ENCODE measurements at places on chromosomes 13 and 19.
A peak's percentile ranks its signal among the peaks of the same experiment; 100 is the strongest.

DNA sequence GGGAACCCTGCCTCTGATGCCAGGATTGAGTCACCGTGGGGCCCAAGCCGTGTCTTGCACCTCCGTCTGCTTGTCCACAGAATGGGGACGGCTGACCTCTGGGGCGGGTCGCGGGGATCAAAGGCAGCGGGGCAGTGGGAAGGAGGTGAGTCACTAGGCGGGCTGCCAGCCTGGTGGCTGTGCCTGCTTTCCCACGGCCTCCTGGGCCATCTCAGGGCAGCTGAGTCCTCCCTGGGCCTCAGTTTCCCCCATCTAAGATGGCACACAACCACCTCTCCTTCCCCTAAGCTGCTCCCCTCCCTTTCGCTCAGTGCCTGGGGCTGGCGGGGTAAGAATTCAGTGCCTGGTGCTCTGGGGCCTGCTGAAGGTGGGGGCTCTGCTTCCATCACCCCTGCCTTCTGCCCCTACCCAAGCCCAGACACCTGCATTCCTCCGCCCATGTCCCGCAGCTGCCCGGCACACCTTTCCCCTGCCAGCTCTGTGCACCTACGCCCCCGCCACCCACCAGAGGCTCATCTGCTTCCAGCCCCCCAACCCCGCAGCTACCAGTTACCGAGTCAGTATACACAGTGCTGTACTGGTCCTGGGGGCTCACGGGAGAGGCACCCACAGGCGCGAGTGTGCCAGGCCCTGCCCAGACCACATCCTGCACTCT, 3.5 kb downstream of the MKNK2 start:
- no peak overlapping the region for H3K27ac ChIP-seq
- no peak overlapping the region for H3K4me3 ChIP-seq
- no peaks in the 10 kb centered on the region for H3K27me3 ChIP-seq
- peak; percentile 1 for DNase-seq
- H3K4me1 ChIP-seq, result peaks cover 74% of the 10 kb centered on the region

DNA sequence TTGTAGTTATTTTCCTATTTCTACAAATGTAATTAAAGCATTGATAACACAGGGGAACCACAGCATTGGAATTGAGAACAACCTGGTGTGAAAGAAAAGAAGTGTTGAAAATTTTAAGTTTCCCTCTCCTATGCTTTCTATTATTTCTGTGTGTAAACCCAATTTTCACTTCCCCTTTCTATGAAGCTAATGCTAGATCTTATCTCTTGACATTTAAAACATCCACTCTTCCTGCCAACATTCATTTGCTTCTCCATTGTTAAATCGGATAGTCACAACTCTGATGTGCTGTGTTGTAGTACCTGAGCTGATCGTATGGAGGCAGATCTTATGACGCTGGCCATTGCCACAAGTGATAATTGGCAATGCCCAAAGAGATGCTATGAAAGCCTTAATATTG, 203.0 kb downstream of the ITGBL1 start:
- H3K4me1 ChIP-seq, result no peaks in the 10 kb centered on the region
- no peak overlapping the region for H3K4me3 ChIP-seq
- no peak for DNase-seq
- H3K27me3 ChIP-seq, result no peaks in the 10 kb centered on the region
- H3K36me3 ChIP-seq, result no peaks in the 10 kb centered on the region

DNA sequence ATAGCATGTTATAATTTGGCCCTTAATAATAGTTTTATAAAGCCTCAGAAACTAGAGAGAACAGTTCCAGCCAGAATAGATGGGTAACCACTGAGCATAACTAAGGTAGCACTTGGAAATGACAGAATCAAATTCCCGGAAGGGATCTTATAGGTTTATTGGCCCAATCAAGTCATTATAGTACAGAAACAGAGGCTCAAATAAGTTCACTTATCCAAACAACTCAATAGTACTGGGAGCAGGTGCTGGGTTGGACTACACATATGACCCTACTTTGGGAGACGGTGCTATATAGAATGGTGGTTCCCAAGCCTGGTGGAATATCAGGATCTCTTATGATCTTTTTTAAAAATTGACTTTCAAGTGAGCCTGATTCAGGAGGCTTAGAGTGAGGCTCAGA, 32.7 kb upstream of the OLFM4 start:
- H3K4me1 ChIP-seq, result no peaks in the 10 kb centered on the region
- H3K4me3 ChIP-seq, result no peak overlapping the region
- no peaks in the 10 kb centered on the region for H3K27me3 ChIP-seq
- DNase-seq, result no peak
- no peak overlapping the region for H3K27ac ChIP-seq
- no peaks in the 10 kb centered on the region for H3K36me3 ChIP-seq

GRCh38 chr13:88586263-88586662, 915.1 kb downstream of the SLITRK5 start:
- no peaks in the 10 kb centered on the region for H3K36me3 ChIP-seq
- no peak for DNase-seq
- H3K4me1 ChIP-seq, result no peaks in the 10 kb centered on the region
- H3K27me3 ChIP-seq, result no peaks in the 10 kb centered on the region
- H3K27ac ChIP-seq, result no peak overlapping the region

DNA sequence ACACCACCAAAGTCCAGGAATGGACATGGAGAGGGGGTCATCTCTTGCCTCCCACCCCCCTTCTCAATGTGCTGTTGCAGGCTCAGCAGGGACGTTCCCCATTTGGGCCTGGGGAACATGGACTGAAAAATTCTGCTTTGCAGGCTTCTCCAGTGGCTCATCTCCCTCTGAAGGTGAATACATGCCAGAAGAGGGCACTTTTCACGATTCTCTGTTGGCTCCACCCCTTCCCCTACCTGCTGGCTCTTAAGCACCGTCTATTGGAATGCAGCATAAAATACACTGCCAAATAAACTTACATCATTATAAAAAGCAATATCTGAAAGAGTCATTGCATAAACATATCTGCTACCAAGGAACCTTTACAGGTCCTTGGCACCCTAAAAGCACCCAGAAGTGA, 35.7 kb downstream of the NHLRC3 start:
- H3K36me3 ChIP-seq, result no peaks in the 10 kb centered on the region
- no peak for DNase-seq
- peaks cover 5% of the 10 kb centered on the region for H3K4me1 ChIP-seq

GRCh38 chr13:44422755-44423643, 49.4 kb downstream of the SERP2 start:
- no peaks in the 10 kb centered on the region for H3K36me3 ChIP-seq
- H3K27ac ChIP-seq, result no peak overlapping the region
- H3K27me3 ChIP-seq, result peaks cover 3% of the 10 kb centered on the region
- DNase-seq, result no peak
- H3K4me1 ChIP-seq, result peaks cover 4% of the 10 kb centered on the region
- no peak overlapping the region for H3K4me3 ChIP-seq

DNA sequence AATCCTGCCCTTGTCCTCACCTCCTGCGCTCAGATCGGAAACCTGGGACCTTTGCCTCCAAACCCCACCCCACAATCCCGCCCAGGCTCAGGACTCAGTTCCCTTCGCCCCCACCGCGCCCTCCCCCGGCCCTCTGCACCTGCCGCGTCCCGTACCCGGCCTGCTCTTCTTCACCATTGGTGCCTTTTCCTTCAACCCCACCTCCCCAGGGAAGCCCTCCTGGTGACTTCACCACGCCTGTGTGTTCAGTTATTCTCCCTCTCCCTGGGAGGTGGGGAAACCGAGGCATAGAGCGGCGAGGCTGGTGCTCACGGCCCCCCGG, 19.3 kb upstream of the TCF3 start:
- H3K4me3 ChIP-seq, result no peak overlapping the region
- no peaks in the 10 kb centered on the region for H3K36me3 ChIP-seq
- no peak overlapping the region for H3K27ac ChIP-seq
- peaks cover 29% of the 10 kb centered on the region for H3K4me1 ChIP-seq
- no peak for DNase-seq

GRCh38 chr13:73194310-73194709, 135.5 kb downstream of the KLF5 start:
- no peak overlapping the region for H3K4me3 ChIP-seq
- DNase-seq, result no peak
- H3K27ac ChIP-seq, result no peak overlapping the region
- H3K27me3 ChIP-seq, result no peaks in the 10 kb centered on the region

DNA sequence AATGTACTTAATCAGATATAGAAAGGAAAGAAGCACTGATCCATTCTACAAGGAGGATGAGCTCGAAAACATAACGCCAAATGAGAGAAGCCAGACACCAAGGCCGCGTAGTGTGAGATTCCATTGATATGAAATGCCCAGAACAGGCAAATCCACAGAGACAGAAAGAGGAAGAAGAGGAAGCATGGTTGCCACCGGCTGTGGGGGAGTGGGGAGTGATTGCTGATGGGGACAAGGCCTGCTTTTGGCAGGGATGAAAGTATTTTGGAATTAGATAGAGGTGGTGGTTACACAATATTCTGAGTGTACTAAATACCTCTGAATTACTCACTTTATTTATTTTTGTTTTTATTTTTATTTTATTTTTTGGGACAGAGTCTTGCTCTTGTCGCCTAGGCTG, 50.2 kb upstream of the KLF2 start:
- peaks cover 27% of the 10 kb centered on the region for H3K4me1 ChIP-seq
- no peak overlapping the region for H3K4me3 ChIP-seq
- no peaks in the 10 kb centered on the region for H3K36me3 ChIP-seq
- H3K27me3 ChIP-seq, result no peaks in the 10 kb centered on the region
- DNase-seq, result no peak
- no peak overlapping the region for H3K27ac ChIP-seq

GRCh38 chr19:44668985-44669764, 2.1 kb upstream of the CEACAM19 start:
- DNase-seq, result no peak
- H3K27me3 ChIP-seq, result no peaks in the 10 kb centered on the region
- H3K27ac ChIP-seq, result no peak overlapping the region

DNA sequence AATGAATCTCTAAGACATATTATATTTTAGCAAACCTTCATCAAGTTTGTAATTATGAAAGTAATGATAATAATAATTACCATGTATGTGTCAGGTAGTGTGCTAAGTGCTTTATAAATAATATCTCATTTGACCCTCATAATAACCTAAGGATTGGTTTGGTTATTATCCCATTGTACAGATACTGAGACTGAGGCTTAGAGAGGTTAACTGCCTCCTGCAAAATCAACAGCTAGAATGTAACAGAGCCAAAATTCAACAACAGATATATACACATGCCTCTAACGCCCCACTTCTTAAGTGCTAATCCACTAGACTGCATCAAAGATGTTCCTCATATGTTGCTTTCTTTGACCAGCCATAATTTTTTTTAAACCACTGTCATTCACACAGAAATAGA, 140.8 kb downstream of the ZAR1L start:
- H3K4me1 ChIP-seq, result peaks cover 2% of the 10 kb centered on the region
- H3K27ac ChIP-seq, result no peak overlapping the region
- H3K4me3 ChIP-seq, result no peak overlapping the region
- H3K36me3 ChIP-seq, result peaks cover 8% of the 10 kb centered on the region
- no peaks in the 10 kb centered on the region for H3K27me3 ChIP-seq

DNA sequence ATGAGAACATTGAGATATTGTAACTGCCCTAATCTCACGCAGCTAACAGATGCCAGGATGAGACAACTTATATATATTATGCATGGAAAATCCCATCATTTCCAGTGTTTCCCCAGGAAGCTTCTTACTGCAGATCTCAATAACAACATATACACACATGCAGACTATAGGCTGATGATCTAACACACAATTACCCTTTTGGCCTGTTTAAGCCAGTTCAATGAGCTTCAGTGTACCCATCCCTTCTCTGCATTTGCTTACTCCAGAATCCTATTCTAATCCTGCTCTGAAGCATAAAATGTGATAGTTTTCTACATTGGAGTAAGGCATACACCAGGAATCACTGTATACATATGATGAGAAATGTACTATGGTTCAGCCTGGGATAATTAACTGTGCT, 489.4 kb downstream of the SUCLA2 start:
- H3K27me3 ChIP-seq, result no peaks in the 10 kb centered on the region
- H3K4me3 ChIP-seq, result no peak overlapping the region
- H3K27ac ChIP-seq, result no peak overlapping the region

- H3K36me3 ChIP-seq, result peaks cover 11% of the 10 kb centered on the region
- no peak for DNase-seq
- no peaks in the 10 kb centered on the region for H3K27me3 ChIP-seq
- no peaks in the 10 kb centered on the region for H3K4me1 ChIP-seq
- H3K4me3 ChIP-seq, result no peak overlapping the region
These were observed 169.9 kb downstream of the STK24 start for GRCh38 chr13:98406971-98407370.

DNA sequence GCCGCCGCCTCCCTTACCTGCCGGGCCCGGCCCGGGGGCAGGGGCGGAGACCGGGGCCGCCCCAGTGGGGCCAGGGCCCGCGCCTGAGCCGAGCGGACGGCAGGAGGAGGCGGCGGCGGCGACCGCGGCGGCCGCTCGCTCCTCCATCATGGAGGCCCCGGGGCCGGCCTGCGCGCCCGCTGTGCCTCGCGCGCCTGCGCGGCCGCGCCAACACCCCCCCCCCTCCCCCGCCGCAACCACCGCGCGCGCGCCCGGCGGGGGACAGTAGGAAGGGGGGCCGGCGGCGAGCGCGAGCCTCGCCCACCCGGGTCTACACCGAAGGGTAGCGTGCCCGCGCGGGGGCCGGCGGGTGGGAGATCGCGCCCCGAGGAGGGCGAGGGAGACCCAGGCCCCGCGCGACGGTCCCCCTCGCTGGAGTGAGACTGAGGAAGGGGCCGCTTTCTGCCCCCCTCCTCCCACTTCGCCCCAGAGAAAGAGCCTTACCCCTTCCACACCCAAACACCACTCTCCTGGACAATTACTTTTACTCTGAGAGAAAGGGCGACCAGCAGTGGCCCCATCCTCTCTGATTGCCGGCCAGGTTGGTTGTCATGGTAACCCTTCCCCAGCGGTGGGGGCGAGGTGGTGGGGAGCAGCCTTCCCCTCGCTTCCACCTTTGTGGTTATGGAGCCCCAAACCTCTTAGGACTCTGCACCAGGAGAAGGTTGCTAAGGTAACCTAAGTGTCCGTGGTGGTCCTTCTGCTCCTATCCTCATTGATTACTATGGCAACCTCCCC, at the start of gene STRN4:
TSS of gene STRN4 (minus strand) at position 170 of the 777 bp plus-strand sequence. CDS start at position 150, 20 bp downstream.
- no peaks in the 10 kb centered on the region for H3K27me3 ChIP-seq
- H3K4me3 ChIP-seq, result peak within 1 kb of the TSS; percentile 94
- DNase-seq, result peak; percentile 76
- H3K36me3 ChIP-seq, result peaks cover 38% of the 10 kb centered on the region
- H3K4me1 ChIP-seq, result peaks cover 25% of the 10 kb centered on the region

DNA sequence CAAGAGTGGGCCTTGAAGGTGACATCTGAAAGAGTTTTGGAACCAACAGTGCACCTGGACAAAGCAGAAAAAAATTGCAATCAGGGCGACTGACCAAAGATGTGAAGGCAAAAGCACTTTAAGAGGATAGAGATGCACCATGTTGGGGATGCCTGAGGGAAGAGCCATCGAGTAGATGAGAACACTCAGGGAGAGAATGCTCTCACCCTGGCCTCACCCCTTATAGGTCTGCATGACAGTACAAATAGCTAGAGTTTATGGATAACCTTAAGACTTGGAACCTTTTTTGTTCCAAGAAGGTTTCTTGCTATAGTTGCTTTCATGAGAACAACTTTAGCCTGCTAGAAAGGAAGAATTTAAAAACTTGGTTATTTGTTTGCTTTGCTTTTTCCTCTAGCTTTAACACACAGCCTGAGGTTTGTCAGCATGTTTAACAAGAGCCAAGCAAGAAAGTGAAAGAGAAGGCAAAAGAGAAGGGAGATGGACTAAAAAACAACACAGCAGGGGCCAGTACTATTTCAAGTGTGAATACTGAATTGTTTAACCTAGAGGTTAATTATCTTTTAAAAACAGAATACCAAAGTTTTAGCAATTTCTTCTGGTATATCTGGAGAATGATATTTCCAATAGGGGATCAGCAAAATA, 418.9 kb downstream of the DIAPH3 start:
- H3K4me3 ChIP-seq, result no peak overlapping the region
- peak; percentile 59 for DNase-seq
- H3K36me3 ChIP-seq, result no peaks in the 10 kb centered on the region
- no peaks in the 10 kb centered on the region for H3K27me3 ChIP-seq
- H3K27ac ChIP-seq, result no peak overlapping the region
